ENCODE measurements at places on chromosomes 13 and 19. TPM values are rescaled to one million over a fixed set of nuclear protein-coding genes. Genes with fewer than 3 reads are reported as not detected.

The ZNF324 gene
- polyA plus RNA-seq = 5.6 TPM

The OLFM4 gene
- not detected for polyA plus RNA-seq

The LRRC25 gene
- polyA plus RNA-seq = not detected

The SOHLH2 gene
- not detected for polyA plus RNA-seq

The LILRA1 gene
- not detected for polyA plus RNA-seq

The CD79A gene
- polyA plus RNA-seq = 5.1 TPM

The CDC16 gene
- polyA plus RNA-seq = 12.9 TPM

The MCEMP1 gene
- polyA plus RNA-seq = not detected

The C19orf38 gene
- 0.21 TPM for polyA plus RNA-seq

The MCOLN1 gene
- 9.1 TPM for polyA plus RNA-seq

The MYO1F gene
- polyA plus RNA-seq = 35.9 TPM

The KXD1 gene
- polyA plus RNA-seq = 94.3 TPM

The FUZ gene
- 4.9 TPM for polyA plus RNA-seq

The TMEM59L gene
- polyA plus RNA-seq = not detected

The BRD4 gene
- 48.2 TPM for polyA plus RNA-seq

The SYNE4 gene
- 0.25 TPM for polyA plus RNA-seq

The TEX26 gene
- not detected for polyA plus RNA-seq

The ATP4A gene
- polyA plus RNA-seq = not detected

Measured in CD4-positive, alpha-beta memory T cell (primary cell).